ENCODE measurements at places on chromosomes 11 and 22. TPM values are rescaled to one million over a fixed set of nuclear protein-coding genes. Genes with fewer than 3 reads are reported as not detected.

Gene OR52A1
- not detected for total RNA-seq

Gene MN1
- total RNA-seq = 1.6 TPM

Gene RIMBP3B
- total RNA-seq = not detected

Gene CELSR1
- 0.16 TPM for total RNA-seq

Gene PRSS23
- 14.8 TPM for total RNA-seq

Gene GRM5
- not detected for total RNA-seq

Gene ZNF280B
- 0.68 TPM for total RNA-seq

Gene SLC22A6
- not detected for total RNA-seq

Gene OSBP2
- total RNA-seq = 0.88 TPM

Gene USP47
- 72.7 TPM for total RNA-seq

Gene CHST1
- total RNA-seq = 2.2 TPM
